ENCODE measurements at places on chromosomes 3 and 15.

DNA sequence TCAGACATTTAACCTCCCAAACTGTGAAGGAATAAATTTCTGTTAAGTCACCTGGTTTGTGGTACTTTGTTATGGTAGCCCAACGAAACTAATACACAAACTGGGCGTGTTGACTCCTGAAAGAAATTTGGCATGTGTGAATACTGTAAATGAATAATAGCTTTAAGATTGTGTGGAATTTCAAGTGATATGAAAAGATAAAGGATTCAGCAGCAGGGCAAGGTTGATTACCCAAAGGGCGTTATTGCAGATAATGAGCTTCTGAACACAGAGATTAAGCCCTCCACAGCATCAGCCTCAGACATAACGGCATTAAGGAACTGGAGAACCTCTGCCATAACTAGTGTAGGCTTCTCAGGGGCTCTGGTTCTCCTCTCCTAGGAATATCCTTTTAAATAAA is 451.5 kb upstream of the NECTIN3 start:
- no peak for DNase-seq

- no peak for DNase-seq
Observed at GRCh38 chr3:14884665-14885064, 62.7 kb upstream of the NR2C2 start.

GRCh38 chr3:58868097-58868779 is 181.6 kb downstream of the CFAP20DC start:
- DNase-seq = no peak

- DNase-seq = no peak
Observed at GRCh38 chr3:58236527-58237237, 910 bp upstream of the ABHD6 start.

DNA sequence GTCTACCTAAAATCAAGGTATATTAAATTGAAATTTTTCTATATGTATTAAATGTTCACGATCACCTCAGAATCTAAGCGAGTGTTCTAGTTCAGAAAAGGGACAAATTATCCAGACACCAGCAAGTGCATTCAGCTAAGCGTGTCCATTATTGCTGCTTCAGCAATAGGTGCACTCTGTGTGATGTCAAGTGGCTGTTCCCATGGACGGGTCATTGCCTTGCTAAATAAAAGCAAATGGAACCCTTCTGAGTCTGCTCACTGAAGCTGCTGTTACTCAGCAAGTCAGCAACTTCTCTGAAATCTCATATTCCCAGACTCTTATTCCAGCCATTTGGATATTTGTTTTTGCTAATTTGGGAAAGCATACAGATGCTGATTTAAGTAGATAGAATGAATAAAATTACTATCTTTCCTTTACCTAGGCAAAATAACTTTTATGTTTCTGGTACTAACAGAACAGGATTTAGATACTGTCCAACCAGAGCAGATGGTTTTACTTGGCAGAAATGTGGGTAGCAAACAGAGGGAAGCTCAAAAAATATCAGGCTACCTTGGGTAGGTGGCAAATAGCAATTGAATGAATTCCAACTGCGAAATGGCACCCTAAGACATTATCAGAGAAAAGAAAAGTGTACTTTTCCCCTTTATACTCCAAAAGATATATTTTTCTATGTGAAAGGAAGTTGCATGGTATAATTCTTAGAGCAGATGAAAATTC is 407.0 kb downstream of the GAP43 start:
- no peak for DNase-seq

GRCh38 chr15:70491201-70491621 is 272.1 kb downstream of the UACA start:
- DNase-seq = no peak

DNA sequence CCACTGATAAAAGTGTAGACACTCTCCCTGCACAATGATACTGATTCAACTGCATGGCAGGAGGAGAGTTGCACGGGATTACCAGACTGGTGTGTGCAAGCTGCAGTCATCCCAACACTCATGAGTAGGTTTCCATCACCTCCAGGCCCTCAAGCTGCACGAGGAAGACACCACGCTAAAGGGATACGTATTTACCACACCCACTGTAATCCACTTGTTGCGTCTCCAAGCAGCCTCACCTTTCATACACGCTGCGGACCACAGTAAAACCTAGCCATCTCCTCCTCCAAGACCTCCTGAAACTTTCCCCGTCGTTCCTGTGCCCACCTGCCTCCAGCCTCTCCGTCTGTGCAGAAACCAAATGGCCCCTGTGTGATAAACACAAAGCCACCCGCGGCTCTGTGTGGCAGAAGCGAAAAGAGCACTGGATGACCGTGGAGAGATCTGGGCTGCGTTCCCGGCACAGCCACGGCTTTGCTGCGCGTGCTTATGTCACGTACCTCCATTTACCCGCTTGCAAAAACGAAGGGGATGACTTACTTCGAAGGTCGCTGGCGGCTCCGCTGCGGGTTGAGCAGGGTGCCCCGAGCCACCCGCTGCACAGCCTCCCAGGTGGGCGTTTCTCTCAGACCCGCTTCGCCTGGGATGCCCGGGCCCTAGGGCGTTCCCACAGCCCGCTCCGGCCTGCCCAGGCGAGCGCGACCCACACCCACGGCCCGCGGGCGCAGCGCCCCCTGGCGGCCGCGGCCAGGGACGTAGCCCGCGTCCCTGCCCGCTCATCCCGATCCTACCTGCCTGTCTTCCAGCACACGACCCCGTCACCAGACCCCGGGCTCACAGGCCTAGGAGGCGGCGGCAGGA is 643 bp downstream of the ABCC5 start:
- DNase-seq = no peak

DNA sequence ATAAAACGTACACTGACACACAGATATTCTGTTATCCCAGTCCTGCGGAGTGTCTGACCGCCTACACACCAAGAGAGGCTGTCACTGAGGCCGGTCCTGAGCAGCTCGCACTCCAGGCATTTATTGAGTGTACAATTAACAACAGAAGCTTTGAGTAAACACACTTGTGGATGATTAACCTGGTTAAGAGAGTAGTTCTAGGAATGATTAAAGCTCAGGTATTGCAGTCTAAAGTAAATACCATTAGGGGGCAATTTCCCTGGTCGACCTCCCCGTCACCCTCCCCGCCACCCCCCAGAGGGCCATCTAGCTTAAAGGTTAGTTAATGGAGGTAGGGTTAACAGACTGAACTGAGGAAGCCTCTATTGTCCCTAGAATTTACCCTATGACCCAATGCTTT is 1278.5 kb downstream of the NSUN3 start:
- DNase-seq = no peak
